NCI-H1436 treated with DMSO at 0.1 percent for 48 hours (cell line): ENCODE measurements at places on chromosomes 5 and 9.

DNA sequence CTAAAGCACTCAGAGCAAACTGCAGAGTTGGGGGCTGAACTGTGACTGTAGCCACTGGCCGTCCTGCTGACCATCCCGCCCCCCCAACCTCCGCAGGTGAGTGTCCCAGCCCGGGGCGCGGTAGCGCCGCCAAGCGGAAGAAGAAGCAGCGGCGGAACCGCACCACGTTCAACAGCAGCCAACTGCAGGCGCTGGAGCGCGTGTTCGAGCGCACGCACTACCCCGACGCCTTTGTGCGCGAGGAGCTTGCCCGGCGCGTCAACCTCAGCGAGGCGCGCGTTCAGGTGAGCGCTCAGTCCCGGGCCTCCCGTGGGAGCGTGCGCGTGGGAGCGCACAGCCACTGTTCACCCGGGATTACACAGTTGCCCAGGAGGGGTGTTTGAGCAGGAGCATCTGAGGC is 33.7 kb downstream of the PTGES start:
- no peak for DNase-seq

GRCh38 chr9:119961774-119962424 is 592.7 kb upstream of the BRINP1 start:
- no peak for DNase-seq

DNA sequence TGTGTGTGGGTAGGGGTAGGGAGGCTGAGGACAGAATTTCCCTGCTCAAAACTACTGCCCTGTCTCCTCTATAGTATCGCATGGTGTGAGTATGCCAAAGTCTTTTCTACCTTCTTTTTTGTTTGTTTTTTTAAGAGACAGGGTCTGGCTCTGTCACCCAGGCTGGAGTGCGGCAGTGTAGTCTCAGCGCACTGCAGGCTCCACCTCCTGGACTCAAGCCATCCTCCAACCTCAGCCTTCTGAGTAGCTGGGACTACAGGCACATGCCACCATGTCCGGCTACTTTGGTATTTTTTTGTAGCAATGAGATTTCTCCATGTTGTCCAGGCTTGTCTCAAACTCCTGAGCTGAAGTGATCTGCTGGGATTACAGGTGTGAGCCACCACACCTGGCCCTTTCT is 2.5 kb downstream of the SRP19 start:
- DNase-seq, result no peak

DNA sequence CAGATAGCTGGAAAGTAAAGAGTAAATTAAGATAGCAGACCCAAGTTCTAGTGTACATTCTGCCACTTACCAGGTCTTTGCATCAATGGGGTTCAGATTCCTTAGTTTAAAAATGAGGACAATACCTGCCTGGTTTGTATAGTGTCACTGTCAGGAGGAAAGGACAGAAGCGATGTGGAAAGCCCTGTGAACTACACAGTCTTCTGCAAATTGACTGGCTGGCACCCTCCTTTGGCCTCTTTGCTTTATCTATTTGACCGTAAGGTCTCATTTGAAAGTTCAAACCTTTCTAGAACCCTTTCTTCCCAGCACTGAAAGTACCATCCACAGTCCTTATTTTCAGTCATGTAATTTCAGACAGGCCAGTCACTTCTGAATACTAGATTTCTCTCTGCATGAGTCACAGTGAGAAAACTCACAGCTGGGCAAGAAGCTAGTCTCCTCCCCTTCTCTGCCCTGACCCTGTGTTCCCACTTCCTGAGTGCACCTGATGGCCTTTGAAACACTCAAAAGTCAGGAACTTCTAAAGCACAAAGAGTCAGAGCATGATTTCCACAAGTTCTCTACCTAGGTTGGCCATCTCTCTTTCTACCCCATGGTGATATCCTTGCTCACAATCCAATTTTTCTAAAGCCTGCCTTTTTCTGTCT is 91.3 kb upstream of the RASEF start:
- no peak for DNase-seq

DNA sequence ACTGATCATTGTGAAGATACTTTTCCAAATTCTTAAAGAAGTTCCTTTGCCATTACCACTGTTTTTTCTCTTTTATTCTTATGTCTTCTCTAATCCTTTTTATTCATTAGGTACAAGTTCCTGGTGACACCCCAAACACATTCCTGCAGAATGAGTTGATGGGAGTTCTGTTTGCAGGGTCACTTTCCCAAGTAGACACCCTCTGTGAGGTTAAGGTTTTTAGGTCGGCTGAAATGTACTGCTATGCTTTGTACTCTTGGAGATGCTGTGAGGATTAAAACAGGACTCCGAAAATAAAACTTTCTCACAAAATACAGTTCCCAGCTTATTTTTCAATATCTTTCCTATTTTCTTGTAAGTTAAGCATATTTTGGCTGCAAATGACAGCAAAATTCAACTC is 143.3 kb upstream of the TLE4 start:
- no peak for DNase-seq

DNA sequence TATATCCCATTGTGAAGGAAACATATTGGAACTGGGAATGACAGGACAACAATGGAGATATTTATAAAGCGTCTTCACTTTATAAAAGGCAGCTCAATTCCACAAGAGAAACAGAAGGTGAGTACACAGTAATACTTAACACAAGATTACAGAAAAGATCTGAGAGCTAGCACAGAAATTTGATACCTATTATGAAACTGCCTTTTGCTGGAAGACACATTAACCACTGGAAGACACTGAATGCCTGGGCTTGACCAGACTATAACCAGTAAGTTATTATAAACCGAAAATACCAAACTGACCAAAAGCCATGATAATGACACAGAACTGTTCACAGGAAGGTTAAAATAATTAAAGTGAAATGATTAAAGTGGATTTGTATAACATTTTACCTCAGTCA is 195.4 kb downstream of the NR2F1-AS1 start:
- no peak for DNase-seq

GRCh38 chr5:153223376-153223775 is 267.1 kb upstream of the GRIA1 start:
- DNase-seq, result no peak

DNA sequence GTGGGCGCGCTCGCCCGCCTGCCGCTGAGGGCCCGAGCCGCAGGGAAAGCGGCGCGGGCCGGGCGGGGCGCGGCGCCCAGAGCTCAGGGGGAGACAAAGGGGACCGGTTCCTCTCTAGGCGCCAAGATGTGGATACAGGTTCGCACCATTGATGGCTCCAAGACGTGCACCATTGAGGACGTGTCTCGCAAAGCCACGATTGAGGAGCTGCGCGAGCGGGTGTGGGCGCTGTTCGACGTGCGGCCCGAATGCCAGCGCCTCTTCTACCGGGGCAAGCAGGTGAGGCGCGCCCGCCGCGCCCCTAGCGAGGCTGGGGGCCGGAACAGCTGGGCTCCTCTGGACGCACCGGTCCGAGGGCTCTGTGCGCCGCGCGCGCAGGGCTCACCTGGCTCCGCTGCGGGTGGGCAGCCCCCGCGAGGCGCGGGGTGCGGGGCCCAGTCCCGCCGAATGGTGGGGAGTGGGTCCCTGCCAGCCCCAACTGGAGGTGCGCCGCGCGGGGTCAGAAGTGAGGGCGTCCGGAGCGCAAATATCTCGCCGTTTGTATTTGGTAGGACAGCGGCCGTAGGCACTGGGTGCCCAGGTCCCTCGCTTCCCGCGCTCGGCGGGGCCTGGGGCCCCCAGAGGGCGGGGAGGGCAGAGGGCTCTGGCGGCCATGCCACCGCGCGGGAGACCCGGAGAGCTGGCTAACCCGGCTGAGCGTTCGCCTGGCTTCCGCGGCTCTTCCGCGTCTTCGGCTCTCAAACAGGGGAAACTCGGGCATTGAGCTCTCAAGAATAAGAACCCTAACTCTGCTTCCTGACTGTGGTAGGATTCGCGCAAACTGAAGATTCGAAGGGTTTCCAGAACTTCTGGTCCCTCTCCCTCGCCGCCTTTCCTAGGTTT is 607 bp downstream of the UHRF2 start:
- no peak for DNase-seq

- DNase-seq, result no peak
Observed at GRCh38 chr9:801399-802071, 40.0 kb upstream of the DMRT1 start.

DNA sequence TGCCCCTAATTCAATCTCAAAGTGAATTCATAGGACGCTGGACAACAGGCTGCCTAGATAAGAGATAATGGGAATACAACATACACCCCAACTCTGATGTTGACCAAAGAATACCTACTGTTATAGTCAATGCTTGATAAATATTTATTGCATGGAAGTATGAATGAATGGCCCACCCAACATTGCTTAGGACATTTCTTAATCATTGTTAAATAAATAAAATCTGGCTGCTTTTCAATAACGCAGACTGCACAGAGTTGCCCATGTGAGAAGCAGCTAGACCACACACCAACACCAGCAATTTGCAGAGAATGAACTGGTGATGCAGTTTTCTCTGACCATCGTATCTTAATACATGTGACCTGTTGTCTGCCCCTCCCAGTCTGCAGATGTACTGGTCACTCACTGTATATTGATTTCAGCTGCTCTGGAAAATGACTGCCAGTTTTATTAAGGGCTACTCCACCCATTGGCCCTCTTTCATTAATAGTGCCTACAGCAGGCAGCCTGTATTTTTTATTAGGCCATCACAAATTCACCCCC is 236.2 kb upstream of the WWC1 start:
- no peak for DNase-seq

DNA sequence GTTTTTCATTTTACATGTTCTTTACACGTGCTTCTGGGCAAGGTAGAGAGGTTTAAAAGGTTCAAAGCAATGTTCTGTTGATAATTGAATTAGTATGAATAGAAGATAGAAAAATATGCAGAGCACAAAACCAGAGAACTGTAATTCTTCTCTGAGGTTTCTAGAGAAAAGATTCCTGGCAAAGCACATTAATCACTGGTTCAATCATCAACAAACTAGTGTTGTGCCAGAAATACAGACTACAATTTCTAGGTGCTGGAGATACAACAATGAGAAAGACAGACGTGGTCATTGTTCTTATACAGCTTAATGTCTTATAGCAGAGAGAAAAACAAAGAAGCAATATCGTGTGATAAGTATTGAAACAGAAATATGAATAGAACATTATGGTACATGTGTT is 25.5 kb downstream of the MEGF9 start:
- no peak for DNase-seq

GRCh38 chr5:80127116-80127552 is 92.0 kb downstream of the THBS4 start:
- no peak for DNase-seq

GRCh38 chr5:1399737-1400136 is 45.5 kb downstream of the SLC6A3 start:
- no peak for DNase-seq

GRCh38 chr9:98551511-98552286 is 157.0 kb downstream of the GABBR2 start:
- no peak for DNase-seq

DNA sequence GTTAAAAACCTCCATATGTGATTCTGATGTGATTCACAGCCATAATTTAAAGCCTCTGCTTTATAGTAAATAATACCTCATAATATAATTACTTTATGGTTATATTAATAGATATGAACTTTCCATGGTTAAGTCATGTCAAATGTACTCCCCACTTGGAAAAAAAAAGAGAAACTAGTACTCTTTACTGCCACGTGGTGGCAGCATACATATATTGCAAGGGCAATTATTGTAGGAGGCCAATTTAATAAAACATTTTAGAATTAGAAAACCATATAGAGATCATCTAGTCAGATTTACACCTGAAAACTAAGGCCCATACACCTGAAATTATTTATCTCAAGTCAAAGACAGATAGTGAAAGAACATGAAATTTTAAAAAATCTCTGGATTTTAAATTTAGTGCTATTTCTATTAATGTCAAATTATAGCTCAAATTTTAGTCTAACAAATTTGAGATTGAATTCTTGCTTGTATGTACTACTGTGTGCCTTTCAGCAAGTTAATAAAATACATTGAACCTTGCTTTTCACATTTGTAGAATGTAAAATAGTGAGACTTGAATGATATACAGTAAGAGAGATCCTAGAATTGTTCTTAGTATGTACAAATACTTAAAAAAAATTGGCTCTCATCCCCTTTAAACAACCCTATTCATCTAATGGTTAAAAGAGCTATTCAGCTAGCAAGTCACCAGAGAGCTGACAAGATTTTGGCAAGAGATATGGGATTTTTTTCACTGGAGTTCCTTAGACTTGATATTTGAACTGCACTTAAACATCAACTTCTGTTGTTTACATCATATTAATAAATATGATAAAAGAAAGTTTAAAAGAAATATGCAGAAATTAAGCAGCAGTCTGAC is 603.8 kb downstream of the TLE4 start:
- DNase-seq, result no peak

- no peak for DNase-seq
Observed at GRCh38 chr5:56185768-56186311, 47.3 kb downstream of the ANKRD55 start.

- DNase-seq, result no peak
Observed at GRCh38 chr5:168925160-168925559, 346.0 kb upstream of the PANK3 start.

- peak; percentile 13 for DNase-seq
Observed at GRCh38 chr5:116497631-116498030, 77.0 kb downstream of the SEMA6A start.

DNA sequence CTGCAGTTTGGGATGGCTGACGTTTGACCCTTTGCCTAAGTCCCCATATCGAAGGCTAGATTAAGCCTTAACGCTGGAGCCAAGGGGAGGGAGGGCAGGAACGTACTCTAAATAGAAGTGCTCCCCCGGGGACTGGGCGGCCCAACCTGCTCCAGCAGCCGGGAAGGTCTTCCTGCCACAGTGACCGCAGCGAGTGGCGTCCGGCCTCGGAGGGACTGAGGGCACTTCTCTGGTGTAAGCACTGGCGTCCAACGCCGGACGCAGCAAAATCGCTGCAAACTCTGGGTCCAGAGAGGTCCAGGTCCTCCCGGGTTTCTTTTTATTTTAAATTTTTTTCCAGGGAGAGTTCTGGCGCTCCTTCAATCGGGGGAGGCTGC is 505 bp upstream of the ACER2 start:
- no peak for DNase-seq

DNA sequence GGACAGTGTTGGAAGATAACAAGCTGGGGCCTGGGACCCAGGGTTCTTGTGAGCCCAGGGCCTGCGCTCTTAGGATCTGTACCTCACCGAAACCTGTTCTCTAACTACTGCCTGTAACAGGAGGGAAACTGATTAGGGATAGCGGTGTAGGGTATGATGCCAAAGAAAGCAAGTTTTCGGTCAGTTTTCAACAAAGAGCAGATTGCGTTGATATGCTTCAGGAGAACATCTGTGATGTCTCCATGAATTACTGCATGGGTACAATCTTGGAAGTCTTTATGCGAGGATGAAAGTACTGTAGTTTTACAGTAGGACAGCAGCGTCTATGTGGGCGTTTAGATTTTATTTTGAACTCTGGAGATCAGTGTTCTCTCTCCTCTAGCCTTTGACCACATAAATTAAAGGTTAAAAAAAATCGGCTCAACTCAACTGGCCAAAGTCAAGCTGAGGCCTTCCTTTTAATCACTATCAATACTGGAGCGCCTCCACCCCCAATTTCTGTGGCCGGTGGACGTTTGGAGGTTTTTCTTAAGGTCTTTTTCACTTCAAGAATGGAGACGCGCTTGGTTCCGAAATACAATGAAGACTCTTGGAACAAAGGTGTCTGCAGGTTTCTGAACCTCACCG is 3.0 kb downstream of the NFIL3 start:
- DNase-seq, result no peak

GRCh38 chr5:169003721-169004541 is 297.0 kb downstream of the SLIT3 start:
- no peak for DNase-seq

GRCh38 chr5:39191216-39191615 is 28.1 kb downstream of the FYB1 start:
- DNase-seq, result no peak
